Panc1 (cell line): ENCODE measurements at places on chromosomes 11 and 22. TPM values are rescaled to one million over a fixed set of nuclear protein-coding genes. Genes with fewer than 3 reads are reported as not detected.

The TRPM5 gene
- total RNA-seq: 0.08 TPM

The PHLDA2 gene
- total RNA-seq: 195 TPM

The KDM4E gene
- total RNA-seq: not detected

The BTBD18 gene
- not detected for total RNA-seq

The DEUP1 gene
- total RNA-seq: not detected

The IGSF22 gene
- not detected for total RNA-seq

The BDNF gene
- 0.36 TPM for total RNA-seq

The SLC1A2 gene
- total RNA-seq: 0.21 TPM

The PANX3 gene
- total RNA-seq: not detected

The BCL2L13 gene
- total RNA-seq: 44.0 TPM

The EFEMP2 gene
- total RNA-seq: 23.7 TPM

The TMEM191B gene
- 3.7 TPM for total RNA-seq

The PLET1 gene
- total RNA-seq: not detected

The TSSK2 gene
- total RNA-seq: not detected

The OR52E8 gene
- not detected for total RNA-seq

The OR2AG1 gene
- total RNA-seq: not detected

The ABTB2 gene
- total RNA-seq: 22.7 TPM

The KRTAP5-2 gene
- total RNA-seq: not detected

The VSIG2 gene
- not detected for total RNA-seq

The OR52N1 gene
- total RNA-seq: not detected

The LRRC32 gene
- total RNA-seq: 0.15 TPM

The TRABD gene
- 55.7 TPM for total RNA-seq

The APOL4 gene
- total RNA-seq: not detected

The ANO9 gene
- 61.4 TPM for total RNA-seq

The OR8G1 gene
- total RNA-seq: not detected

The OR6A2 gene
- total RNA-seq: 0.15 TPM

The GPHA2 gene
- total RNA-seq: not detected

The ANKRD42 gene
- 14.8 TPM for total RNA-seq

The LAYN gene
- total RNA-seq: 3.6 TPM

The OR10D3 gene
- total RNA-seq: not detected

The RFPL1 gene
- total RNA-seq: not detected

The SLC15A3 gene
- 8.7 TPM for total RNA-seq

The SAA1 gene
- total RNA-seq: 7.9 TPM

The TECTA gene
- total RNA-seq: 0.15 TPM

The RTN4R gene
- total RNA-seq: 16.3 TPM

The APOC3 gene
- total RNA-seq: 1.2 TPM

The HOATZ gene
- total RNA-seq: not detected

The OR51D1 gene
- total RNA-seq: not detected

The BARX2 gene
- 3.9 TPM for total RNA-seq

The MS4A14 gene
- not detected for total RNA-seq

The OR51B2 gene
- not detected for total RNA-seq

The TSGA10IP gene
- total RNA-seq: not detected

The CBLIF gene
- total RNA-seq: not detected

The CELF1 gene
- 160 TPM for total RNA-seq

The MS4A6A gene
- total RNA-seq: not detected

The INS gene
- total RNA-seq: not detected

The TP53AIP1 gene
- total RNA-seq: 0.08 TPM

The PCSK7 gene
- total RNA-seq: 60.6 TPM

The SNX32 gene
- total RNA-seq: not detected

The POU2AF1 gene
- total RNA-seq: 0.18 TPM

The KCNQ1OT1 gene
- 1.3 TPM for total RNA-seq

The TRIM48 gene
- not detected for total RNA-seq
